Activated naive CD8-positive, alpha-beta T cell treated with anti-CD3 and anti-CD28 coated beads, Interleukin-2, amount 50 U/mL, for 24 hours (primary cell): ENCODE measurements at places on chromosomes 7 and 10.
A peak's percentile ranks its signal among the peaks of the same experiment; 100 is the strongest.

DNA sequence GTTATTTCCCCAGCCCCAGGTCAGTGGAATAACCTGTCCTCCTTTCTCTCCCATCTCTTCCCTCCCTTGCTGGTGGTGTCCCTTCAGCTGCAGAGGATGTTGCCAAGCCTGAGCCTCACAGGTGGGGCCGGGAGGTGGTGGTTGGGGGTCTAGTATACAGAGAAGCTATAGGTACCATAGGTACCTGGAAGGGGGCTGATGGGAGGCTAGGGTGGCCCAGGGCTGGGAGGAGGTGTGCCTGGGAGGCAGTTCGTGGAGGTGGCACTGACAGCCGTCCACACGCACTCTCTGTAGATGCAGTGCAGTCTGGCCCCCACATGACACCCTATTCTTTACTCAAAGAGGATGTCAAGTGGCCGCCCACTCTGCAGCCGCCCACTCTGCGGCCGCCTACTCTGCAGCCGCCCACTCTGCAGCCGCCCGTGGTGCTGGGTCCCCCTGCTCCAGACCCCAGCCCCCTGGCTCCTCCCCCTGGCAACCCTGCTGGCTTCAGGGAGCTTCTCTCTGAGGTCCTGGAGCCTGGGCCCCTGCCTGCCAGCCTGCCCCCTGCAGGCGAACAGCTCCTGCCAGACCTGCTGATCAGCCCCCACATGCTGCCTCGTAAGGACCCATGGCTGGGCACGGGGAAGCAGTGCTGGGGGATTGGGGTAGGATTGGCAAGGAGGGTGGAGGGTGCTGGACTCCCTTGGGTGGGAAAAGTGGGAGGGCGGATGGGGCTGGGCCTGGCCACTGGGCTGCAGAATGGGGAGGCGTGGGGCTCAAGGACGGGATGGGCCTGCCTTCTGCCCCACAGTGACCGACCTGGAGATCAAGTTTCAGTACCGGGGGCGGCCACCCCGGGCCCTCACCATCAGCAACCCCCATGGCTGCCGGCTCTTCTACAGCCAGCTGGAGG is 9.5 kb downstream of the IRF5 start:
- DNase-seq, result no peak

- DNase-seq, result no peak
Measured at GRCh38 chr10:3782451-3783315, 2.3 kb downstream of the KLF6 start.

GRCh38 chr7:13293264-13294002 is 606.0 kb downstream of the ARL4A start:
- no peak for DNase-seq

DNA sequence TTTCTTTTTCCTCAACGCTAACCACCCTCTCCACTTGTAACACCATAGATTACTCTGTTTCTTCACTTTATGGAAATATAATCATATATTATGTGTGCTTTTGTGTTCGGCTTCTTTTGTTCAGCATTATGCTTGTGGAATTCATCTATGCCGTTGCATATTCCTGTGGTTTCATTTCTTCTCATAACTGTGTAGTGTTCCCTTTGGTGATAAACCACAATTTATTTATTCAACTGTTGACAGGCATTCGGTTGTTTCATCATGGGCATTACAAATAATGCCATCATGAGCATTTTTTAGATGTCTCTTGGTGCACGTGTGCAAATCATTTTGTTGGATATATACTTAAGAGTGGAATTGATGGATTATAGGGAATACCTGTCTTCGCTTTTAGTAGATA is 12.1 kb downstream of the AVL9 start:
- DNase-seq, result no peak

DNA sequence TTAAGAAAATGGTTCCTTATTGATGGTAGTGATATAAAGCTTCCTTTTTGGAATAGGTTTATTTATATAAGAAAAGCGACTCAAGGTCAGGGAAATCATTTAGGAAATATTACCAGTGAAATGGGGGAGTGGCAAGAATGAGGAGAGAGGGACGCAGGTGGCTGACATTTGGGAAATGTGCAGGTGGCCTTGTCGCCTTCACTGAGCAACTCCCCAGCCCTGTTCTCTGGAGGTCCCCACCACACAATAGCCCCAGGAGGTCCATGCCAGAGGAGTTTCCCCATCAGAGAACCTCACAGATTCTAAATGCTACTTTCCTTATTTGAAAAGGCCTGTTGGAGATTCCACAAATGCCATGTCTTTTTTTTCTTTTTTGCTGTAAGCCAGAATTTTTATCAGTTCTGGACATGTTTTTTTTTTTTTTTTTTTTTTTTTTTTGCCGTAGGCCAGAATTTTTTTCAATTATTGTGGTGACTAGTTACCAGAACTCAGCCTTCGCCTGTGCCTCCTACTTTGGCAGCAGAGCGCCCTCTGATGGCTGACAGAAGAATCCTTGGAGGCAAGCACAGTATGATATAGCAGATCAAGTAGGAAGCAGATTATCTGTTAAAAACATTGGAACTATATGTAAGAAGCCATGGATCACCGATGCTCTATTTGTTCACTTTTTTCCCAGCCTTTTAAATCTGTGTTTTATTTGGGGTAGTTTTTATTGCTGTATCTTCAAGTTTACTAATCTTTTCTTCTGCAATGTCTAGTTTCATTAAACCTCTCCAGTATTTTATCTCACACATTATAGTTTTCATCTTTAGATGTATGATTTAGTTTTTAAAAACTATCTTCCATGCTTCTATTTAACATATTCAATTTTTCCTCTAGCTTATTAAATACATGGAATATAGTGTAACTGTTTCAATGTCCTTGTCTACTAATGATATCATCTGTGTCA is 18.6 kb downstream of the OPALIN start:
- peak; percentile 64 for DNase-seq

DNA sequence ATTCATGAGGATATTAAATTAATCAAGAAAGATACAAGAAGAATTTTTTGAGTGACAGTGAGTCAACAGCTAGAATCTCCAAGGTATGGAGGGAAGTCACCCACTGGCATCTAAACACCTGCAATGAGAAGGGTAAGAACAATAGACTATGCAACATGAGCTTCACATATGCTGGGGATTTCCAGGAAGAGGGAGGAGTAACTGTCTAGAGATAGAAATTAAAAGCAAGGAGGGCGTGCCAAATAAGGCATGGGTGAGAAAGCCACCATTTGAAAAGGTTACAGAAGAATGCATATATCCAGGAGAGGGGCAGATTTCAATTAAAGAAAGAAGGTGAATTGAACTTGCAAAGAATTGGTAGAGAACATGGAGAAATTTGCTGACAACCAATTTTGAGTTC is 365.7 kb downstream of the GPR37 start:
- DNase-seq, result no peak

- DNase-seq, result peak; percentile 37
Measured at GRCh38 chr7:27661811-27662489, 733 bp downstream of the HIBADH start.

- DNase-seq, result no peak
Measured at GRCh38 chr7:102063690-102064180, 222.9 kb upstream of the SH2B2 start.

DNA sequence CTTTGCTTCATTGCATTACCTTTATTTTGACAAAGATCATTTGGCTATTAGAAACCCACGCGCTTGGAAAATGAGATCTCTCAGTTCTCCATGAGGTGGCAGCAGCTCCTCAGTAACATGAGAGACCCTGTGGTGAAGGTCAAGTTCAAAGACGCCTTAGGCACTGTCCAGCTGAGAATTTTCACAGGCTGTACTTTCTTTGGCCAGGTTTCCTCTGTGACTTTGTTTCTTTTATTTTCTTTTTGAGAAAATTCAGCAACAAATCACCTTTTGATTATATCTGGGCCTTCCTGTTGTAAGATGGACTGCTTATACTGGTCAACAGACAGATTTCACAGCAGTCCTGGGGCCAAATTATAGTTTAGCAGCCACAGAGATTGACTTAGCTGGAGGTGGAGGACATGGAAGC is 54.5 kb downstream of the RAB18 start:
- DNase-seq, result peak; percentile 31

DNA sequence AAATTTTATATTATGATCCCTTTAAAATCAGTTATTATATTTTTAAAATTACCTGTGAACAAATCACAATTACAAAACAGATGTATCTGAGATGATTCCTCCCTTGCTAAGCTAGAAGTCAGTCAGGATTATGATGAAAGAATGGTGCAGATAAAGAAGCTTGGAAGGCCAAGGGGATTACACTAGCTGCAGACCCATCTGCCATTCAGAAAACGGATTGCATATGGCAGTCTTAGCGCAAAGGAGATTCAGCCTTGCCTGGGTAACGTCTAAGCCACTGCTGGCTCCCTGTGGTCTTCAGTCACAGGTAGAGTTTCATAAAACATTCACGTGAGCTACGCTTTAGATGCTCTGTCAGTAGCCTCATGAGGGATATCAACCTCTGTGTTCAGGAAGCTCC is 222.2 kb downstream of the POU6F2 start:
- DNase-seq, result no peak

DNA sequence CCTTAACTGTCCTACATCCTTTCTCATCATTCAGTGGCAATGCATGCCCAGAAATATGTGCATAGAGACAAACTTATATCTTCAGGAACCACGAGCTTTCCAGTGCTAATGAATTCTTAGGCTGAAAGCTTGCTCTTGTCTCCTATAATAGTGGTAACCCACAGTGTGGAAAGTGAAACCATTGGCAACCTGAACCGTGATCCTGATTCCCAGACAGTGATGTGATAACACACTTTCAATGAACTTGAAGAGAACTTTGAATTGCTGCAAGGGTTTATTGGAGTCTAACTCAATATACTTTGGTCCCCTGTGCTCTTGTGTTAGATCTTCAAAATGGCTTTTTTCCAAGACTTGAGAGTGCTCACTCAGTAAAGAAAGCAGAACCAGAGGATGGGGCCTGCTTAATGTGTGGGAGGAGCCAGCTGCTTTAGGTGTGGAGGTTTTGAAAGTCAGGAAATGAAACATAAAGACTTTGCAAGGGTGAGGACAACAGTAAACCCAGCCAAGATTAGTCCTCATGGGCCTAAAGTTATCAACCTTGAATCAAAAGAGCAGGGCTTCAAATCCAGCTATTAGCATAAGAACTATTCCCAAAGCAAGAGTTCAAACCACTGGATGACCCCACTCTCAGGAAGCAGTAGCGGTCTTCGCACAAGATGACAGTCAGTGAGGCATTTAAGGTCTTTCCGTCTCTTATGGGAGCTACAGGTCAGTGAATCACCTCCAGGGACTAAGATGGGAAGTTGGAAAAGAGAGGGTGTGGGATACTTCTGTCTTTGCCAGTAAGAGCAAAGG is 332.4 kb upstream of the NRP1 start:
- DNase-seq, result no peak

DNA sequence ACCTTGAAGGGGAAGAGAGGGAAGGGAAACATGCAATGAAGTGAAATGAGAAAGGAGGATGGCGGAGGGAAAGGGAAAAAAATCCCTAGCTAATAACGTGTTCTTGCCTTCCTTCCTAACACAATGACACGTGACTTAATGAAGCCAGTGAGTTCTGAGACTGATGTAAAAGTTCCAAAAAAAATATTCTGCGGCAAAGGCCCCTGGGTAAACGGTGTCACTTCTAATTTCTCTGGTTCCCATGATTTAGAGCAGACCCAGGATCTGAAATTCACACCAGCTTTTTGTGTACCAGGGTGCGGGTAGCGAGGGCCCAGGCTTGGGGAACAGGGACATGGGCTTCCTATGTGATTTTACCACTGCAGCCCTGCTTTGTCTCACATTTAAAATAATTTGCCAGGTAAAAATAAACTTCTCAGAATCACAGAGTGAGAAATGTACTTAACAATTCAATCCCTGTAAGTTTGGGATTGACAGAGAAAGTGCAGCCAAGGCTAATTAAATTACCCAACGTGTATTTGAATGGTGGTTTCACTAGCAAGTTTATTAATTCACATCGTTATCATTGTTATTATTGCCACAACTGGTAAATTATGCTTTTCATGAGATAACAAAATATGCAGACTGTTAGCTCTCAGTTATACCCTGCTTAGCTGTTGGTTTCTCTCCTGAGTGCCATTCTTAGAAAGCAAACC is 182.4 kb downstream of the SEM1 start:
- no peak for DNase-seq

DNA sequence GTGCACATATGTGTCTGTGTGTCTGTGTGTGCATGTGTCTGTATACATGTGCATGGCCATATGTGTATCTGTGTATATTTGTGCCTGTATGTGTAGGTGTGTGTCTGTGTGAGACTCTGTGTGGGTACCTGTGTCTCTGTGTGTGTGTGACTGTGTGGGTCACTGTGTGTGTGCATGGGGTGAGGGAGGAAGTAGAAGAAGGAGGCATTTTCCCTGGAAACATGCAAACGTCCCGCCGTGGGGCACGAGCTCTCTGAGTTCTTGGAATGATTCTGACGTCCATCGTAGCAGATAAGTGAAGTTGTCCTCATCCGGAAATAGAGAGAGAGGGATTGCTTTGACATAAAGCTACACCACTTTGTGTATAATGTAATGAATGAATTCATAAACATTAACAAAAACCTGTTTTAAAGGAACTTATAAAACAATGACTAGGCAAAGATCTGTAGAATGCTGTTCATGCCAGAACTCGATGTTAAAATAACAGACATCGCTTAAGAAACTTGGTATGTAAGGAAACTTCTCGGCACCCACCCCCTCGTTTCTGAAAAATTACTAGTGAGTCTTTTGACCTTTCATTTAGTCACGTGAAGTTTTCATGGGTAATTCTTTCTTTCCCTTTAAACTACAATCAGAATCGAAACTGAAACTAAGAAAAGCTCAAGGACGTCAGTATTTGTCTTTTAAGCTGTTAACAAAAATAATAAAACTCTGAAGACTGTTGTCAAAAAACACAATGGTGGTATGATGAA is 43.6 kb upstream of the KLF6 start:
- DNase-seq, result no peak

DNA sequence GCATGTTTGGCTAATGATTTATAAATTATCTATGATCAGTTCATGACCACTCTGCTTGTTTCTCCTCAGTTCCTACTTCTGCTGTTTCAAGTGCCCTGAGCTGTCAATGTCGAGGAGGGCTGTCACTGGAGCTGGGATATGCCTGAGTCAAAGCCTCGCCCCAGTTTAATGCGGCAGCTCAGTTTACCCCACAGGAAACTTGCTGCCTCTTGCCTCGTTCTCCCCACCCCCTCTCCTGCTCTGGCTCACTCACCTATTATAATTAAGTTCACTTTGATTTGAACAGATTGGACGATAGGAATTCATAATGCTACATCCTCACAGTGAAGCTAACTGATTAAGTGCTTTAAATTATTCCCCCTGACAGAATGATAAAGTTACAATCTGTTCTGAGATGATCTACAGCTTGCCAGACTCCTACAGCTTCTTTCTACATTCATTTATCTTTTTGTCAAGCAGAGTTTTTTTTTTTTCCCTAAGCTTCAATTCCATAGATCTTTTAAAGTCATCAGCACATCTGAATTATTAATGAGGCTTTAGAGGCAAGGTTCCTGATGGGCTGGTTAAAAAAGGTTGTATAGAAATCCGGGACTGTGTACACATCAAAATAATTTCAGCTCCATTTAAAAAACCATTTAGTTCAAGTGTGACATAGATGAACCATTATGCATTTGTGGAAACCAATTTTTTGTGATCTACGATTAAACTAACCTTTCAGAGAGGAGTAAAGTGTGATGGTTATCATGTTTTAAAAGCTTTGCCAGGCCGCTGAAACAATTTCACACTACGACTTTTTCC is 758.3 kb downstream of the KCNMA1 start:
- no peak for DNase-seq

GRCh38 chr10:46014206-46014605 is 16.2 kb downstream of the NCOA4 start:
- DNase-seq, result no peak
